ENCODE measurements at places on chromosomes 16 and 17. TPM values are rescaled to one million over a fixed set of nuclear protein-coding genes. Genes with fewer than 3 reads are reported as not detected.

DNA sequence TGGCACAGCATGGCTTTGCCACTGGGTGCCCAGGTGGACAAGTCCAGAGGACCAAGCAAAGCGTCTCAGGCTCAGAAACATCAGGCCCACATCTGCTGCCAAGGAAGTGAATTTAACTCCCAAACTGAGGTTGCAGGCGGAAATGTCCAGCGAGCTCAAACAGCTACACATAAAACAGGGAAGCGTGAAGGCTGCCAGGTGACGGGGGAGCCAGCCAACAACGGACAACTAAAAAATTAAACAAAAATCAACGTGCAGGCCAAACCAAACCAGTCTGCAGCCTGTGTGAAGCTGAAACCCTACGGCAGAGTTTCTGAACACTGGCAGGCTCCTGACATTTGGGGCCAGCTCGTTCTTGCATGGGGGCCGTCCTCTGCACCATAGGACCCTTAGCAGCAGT, 2.5 kb downstream of the TK1 start:
- peak; percentile 64 for DNase-seq
- no peaks in the 10 kb centered on the region for H3K36me3 ChIP-seq
- H3K27me3 ChIP-seq: no peaks in the 10 kb centered on the region
- peak overlapping the region; percentile 76 for H3K27ac ChIP-seq

DNA sequence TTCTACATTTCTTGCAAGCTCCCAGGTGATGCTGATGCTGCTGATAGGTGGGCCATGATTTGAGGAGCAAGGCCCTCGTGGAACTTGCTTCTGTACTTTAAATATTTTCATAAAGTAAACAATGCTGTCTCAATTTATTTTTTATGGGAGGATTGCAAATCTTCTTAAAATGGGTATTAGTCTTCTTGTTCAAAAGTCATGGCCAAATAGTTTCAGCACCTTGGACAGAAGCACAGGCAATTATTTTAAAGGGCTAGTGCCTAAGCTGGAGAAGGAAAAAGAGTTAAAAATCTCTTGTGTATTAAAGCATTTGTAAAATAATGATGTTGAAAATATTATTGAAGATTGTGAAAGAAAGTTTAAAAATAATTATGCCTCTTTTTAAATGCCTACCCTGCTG, 50.5 kb downstream of the GPR139 start:
- no peak overlapping the region for H3K27ac ChIP-seq
- H3K4me3 ChIP-seq: no peak overlapping the region
- H3K36me3 ChIP-seq: no peaks in the 10 kb centered on the region
- no peaks in the 10 kb centered on the region for H3K27me3 ChIP-seq

DNA sequence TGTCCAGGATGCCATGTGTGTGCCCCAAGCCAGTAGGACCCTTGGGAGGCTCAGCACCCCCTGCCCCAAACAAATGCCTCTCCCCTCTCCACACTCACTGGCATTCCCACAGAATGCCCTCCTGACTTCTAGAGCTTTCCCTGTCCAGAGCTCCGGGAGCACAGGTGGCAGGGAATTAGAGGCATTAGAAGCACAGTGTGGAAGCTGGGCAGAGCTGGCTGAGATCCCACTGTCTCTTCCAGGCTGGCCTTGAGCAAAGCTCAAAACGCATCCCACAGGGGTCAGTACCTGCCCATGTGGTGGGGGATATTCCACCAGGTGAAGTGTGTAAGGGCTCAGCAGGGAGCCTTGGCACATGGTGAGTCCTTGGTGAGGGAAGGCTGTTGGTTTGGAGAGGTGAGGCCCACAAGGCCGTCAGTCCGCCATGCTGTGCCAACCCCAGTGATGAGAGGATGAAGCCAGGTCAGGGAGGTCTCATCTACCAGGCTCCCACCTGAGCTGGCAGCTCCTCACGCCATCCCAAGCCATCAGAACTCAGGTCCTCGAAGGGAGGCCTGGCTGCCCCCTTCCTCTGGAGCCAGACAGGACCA, 18.1 kb downstream of the ENDOV start:
- no peak overlapping the region for H3K4me3 ChIP-seq
- no peaks in the 10 kb centered on the region for H3K27me3 ChIP-seq
- DNase-seq: no peak

- no peaks in the 10 kb centered on the region for H3K36me3 ChIP-seq
- DNase-seq: peak; percentile 81
- peak overlapping the region; percentile 0 for H3K4me3 ChIP-seq
- H3K27me3 ChIP-seq: no peaks in the 10 kb centered on the region
- peaks cover 22% of the 10 kb centered on the region for H3K4me1 ChIP-seq
Observed at GRCh38 chr17:31580706-31581490, 189.4 kb downstream of the RAB11FIP4 start.

GRCh38 chr16:46745617-46746016, 2.5 kb downstream of the MYLK3 start:
- no peak overlapping the region for H3K27ac ChIP-seq
- no peaks in the 10 kb centered on the region for H3K27me3 ChIP-seq
- H3K4me1 ChIP-seq: no peaks in the 10 kb centered on the region
- no peaks in the 10 kb centered on the region for H3K36me3 ChIP-seq
- H3K4me3 ChIP-seq: no peak overlapping the region

GRCh38 chr17:10265100-10265810, 66.8 kb upstream of the GAS7 start:
- no peak for DNase-seq
- no peaks in the 10 kb centered on the region for H3K36me3 ChIP-seq
- no peak overlapping the region for H3K4me3 ChIP-seq
- peak overlapping the region; percentile 88 for H3K27ac ChIP-seq
- H3K27me3 ChIP-seq: no peaks in the 10 kb centered on the region
- no peaks in the 10 kb centered on the region for H3K4me1 ChIP-seq

DNA sequence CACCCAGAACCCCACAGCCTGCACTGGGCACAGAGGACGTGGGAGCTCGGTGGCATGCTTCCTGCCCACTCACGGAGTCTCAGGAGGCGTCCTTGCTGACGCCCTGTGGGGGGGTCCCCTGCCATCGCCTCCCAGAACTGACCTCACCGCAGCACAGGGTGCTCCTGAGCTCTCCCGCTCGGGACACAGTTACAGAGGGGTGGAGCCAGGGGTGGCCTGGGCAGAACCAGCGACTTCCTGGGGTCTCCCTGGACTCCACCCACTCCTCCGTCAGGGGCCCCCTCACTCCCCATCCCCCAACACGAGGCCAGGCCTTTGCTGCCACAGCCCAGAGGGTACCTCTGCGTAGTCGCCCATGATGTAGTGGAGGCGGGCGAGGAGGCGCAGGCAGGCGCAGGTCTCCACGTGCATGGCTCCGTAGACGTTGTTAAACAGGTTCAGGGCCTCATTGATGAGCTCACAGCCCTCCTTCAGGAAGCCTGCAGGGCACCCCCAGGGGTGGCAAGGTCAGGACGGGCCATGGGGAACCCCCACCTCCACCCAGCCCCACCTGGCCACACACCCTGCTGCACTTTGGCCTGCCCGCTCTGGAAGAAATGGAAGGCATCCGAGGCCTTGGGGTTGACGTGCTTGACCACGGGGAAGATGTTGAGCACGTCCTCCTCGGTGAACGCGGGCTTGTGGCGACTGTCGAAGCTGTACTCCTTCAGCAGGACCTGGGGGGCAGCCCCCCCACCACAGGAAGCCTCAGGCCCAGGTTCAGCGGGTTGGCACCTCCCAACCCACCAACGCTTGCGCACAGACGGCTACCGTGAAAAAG, 17.8 kb downstream of the CLUH start:
- DNase-seq: peak; percentile 17
- H3K27ac ChIP-seq: no peak overlapping the region
- peaks cover 3% of the 10 kb centered on the region for H3K4me1 ChIP-seq
- H3K36me3 ChIP-seq: peaks cover 17% of the 10 kb centered on the region

GRCh38 chr16:75272097-75272551, 20.7 kb upstream of the BCAR1 start:
- H3K27me3 ChIP-seq: no peaks in the 10 kb centered on the region
- no peak overlapping the region for H3K4me3 ChIP-seq
- no peaks in the 10 kb centered on the region for H3K4me1 ChIP-seq
- no peak for DNase-seq

GRCh38 chr16:89292443-89293078, 75.1 kb downstream of the ZNF778 start:
- no peaks in the 10 kb centered on the region for H3K36me3 ChIP-seq
- no peak for DNase-seq
- no peak overlapping the region for H3K27ac ChIP-seq
- H3K4me3 ChIP-seq: no peak overlapping the region
- peaks cover 3% of the 10 kb centered on the region for H3K4me1 ChIP-seq

DNA sequence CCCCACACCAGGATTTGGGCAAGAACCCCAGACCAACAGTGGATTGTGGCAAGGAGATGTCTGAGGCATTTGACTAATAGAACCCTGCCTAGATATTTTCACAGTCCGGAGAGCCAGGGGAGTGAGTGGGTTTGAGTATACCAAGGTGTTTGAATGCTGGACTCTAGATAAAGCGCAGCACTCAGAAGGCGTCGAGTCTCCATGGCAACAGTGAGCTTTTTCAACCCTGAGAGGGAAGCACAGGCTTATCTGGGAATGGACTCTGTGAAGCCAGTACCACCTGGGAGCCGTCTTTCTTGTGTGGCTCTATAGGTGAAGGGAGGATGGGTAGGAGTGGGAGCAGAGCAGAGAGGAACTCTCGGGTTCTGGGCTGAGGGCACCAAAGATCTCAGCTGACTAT, 147.0 kb downstream of the SHISA6 start:
- no peak overlapping the region for H3K27ac ChIP-seq
- no peaks in the 10 kb centered on the region for H3K27me3 ChIP-seq
- no peak overlapping the region for H3K4me3 ChIP-seq
- H3K36me3 ChIP-seq: no peaks in the 10 kb centered on the region
- DNase-seq: no peak

- H3K4me1 ChIP-seq: no peaks in the 10 kb centered on the region
- peak overlapping the region; percentile 71 for H3K27ac ChIP-seq
- DNase-seq: no peak
- no peak overlapping the region for H3K4me3 ChIP-seq
- H3K36me3 ChIP-seq: no peaks in the 10 kb centered on the region
- no peaks in the 10 kb centered on the region for H3K27me3 ChIP-seq
Observed at GRCh38 chr17:633641-634101, 81.0 kb downstream of the VPS53 start.

- no peak for DNase-seq
- peaks cover 3% of the 10 kb centered on the region for H3K4me1 ChIP-seq
- no peaks in the 10 kb centered on the region for H3K36me3 ChIP-seq
- no peaks in the 10 kb centered on the region for H3K27me3 ChIP-seq
- H3K4me3 ChIP-seq: no peak overlapping the region
Observed at GRCh38 chr17:83123896-83124801, 44.7 kb downstream of the METRNL start.

- H3K4me1 ChIP-seq: peaks cover 5% of the 10 kb centered on the region
- peaks cover 4% of the 10 kb centered on the region for H3K27me3 ChIP-seq
- H3K4me3 ChIP-seq: no peak overlapping the region
Observed at GRCh38 chr16:83995754-83996153, 27.7 kb downstream of the NECAB2 start.

DNA sequence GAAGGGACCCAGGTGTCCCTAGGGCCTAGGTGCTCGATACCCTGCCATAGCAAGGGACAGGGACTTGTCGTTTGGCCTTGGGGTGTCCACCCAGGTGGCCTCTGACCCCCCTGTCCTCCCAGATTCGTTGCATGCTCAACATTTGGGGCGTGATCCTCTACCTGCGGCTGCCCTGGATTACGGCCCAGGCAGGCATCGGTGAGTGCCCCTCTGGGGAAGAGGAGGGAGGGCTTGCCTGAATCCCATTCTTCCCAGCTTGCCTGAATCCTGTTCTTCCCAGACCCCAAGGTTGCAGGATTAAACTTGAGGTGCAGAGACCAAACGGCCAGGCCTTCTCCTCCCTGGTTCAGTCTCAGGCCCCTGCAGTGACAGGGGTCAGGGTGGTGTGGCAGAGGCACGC, 3.2 kb downstream of the SLC12A3 start:
- H3K27ac ChIP-seq: no peak overlapping the region
- no peaks in the 10 kb centered on the region for H3K4me1 ChIP-seq
- no peak for DNase-seq
- no peak overlapping the region for H3K4me3 ChIP-seq
- no peaks in the 10 kb centered on the region for H3K36me3 ChIP-seq
- H3K27me3 ChIP-seq: no peaks in the 10 kb centered on the region

DNA sequence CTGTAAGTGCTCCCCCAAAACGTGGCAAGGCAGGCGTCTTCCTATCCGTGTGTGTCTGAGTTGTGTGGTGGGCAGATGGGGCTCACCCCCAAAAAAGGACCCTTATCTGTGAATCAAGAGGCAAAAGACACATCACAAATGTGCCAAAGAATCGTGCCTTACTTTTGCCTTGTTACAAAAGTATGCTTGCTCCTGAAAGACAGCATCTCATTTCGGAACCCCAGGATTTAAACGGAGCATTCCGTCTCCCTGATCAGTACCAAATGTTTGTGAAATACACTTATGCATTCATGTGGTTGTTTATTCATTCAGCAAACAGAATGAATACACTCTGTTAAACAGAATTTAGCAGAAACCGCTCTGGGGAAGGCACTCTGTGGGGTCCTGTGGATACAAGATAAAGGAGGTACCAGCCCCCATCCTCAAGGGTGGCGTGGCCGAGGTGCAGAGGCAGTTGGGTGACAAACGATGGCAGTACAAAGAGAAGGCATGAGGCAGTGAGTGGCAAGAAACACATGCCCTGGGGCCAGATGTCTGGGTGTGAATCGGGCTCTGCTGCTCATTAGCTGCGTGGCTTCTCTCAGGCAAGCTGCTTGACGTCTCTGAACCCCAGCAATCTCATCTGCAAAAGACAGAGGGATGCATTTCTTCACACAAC, 654 bp downstream of the WFDC1 start:
- H3K36me3 ChIP-seq: no peaks in the 10 kb centered on the region
- H3K4me1 ChIP-seq: no peaks in the 10 kb centered on the region
- no peak for DNase-seq
- H3K4me3 ChIP-seq: peak overlapping the region; percentile 3
- H3K27ac ChIP-seq: no peak overlapping the region
- H3K27me3 ChIP-seq: no peaks in the 10 kb centered on the region

- no peaks in the 10 kb centered on the region for H3K4me1 ChIP-seq
- DNase-seq: no peak
- H3K27ac ChIP-seq: no peak overlapping the region
- no peak overlapping the region for H3K4me3 ChIP-seq
Observed at GRCh38 chr16:73275024-73275423, 227.1 kb upstream of the ZFHX3 start.

- DNase-seq: no peak
- H3K27ac ChIP-seq: peak overlapping the region; percentile 99
- H3K4me1 ChIP-seq: peaks cover 14% of the 10 kb centered on the region
- H3K27me3 ChIP-seq: no peaks in the 10 kb centered on the region
Observed at GRCh38 chr16:89489898-89490438, 393 bp downstream of the ANKRD11 start.

GRCh38 chr17:36001110-36001771, at the start of gene CCL15:
Gene CCL15, minus strand, starts transcription at chr17:36001553. Its CDS starts 61 bp downstream, at chr17:36001492.
- DNase-seq: no peak
- no peak within 1 kb of the TSS for H3K27ac ChIP-seq
- H3K4me3 ChIP-seq: no peak within 1 kb of the TSS

The FBXW10 gene
- not detected for total RNA-seq

The PLEKHH3 gene
- 32.2 TPM for total RNA-seq

The KCNH4 gene
- total RNA-seq: not detected

The CDK10 gene
- total RNA-seq: 31.2 TPM

The TPSB2 gene
- total RNA-seq: 22.4 TPM

The KRT33A gene
- not detected for total RNA-seq

The TMC7 gene
- 1.3 TPM for total RNA-seq

The ERN2 gene
- 0.33 TPM for total RNA-seq

The PPP1R27 gene
- total RNA-seq: not detected

The HEATR9 gene
- total RNA-seq: 0.16 TPM

The IGSF6 gene
- 6.7 TPM for total RNA-seq

The TPSG1 gene
- total RNA-seq: not detected
